ENCODE measurements at places on chromosomes 3 and 15.
A peak's percentile ranks its signal among the peaks of the same experiment; 100 is the strongest.

DNA sequence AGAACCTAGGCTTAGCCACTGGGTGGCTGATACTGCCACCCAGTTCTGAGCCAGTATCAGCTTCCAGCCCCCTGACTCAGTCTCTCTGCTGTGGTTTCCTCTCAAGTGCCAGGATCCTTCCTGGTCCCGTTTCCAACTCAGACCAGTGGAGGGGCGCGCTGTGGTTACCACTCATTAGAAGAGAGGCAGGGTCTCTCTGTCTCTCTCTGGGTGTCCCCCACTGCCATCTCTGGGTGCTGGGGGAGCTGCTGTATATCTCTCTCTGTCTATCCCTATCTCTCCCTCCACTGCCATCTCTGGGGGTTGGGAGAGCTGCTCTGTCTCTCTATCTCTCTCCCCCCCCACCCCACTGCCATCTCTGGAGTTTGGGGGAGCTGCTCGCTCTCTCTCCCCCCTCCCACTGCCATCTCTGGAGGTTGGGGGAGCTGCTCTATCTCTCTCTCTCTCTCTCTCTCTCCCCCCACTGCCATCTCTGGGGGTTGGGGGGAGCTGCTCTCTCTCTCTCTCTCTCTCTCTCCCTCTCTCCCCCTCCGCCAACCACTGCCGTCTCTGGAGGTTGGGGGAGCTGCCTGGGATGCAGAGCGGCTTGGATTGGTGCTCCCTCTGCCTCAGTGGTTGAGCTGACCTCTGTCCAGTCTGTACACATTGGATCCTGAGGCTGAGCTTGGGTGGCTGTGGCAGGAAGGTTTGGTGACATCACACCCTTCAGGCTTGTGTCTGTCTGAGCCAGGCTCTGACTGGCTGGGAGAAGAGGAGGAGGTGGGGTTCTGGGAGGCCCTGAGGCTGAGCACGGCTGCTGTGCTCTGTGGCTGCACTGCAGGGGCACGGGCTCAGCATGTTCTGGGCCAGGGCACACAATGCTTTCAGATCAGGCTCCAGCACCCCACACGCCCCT is 98.9 kb downstream of the APBA2 start:
- no peaks in the 10 kb centered on the region for H3K4me1 ChIP-seq
- no peaks in the 10 kb centered on the region for H3K36me3 ChIP-seq
- no peaks in the 10 kb centered on the region for H3K27me3 ChIP-seq

DNA sequence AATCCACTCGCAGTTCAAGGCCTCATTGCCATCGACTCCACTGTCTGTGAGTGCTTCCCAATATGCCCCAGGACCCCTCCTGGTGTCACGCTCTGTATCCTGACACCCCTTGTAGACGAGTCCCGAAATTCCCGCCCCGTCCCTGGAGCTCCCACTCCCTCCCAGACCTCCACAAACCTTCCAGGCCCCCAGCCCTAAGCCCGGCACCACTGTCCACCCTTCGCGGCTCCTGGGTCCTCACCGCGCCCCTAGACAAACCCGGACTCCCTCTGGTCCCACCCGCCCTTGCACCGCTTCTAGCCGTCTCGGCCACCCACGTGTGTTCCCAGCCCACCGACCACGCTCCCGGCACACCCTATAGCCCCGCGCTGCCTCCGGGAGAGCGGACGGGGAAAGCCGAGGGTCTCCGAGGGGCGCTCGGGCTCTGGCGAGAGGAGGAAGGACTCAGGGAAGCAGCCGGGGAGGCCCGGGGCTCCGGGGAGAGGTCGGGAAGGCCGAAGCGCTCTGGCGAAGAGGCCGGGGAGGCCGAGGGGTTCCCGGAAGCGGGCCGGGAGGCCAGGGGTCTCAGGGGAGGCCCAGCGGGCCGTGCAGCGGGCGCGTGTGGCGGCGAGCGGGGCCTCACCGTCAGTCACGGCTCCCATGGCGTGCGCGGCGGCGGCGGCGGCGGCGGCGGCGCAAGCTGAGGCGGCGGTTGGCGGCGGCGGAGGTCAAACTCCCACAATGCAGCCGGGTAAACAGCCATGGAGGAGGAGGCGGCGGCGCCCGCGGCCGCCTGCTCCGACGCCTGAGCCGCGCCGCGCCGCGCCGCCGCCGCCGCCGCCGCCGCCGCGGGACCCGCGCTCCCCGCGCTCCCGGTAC is at the start of the genes ATXN7 and THOC7:
ATXN7 (plus strand) TSS at position 718 of the 858 bp plus-strand sequence. CDS start 48,732 bp downstream, outside the sequence.
THOC7 (minus strand) TSS at position 656 of the 858 bp plus-strand sequence; CDS start at position 641, 15 bp downstream.
- no peak for DNase-seq
- no peaks in the 10 kb centered on the region for H3K36me3 ChIP-seq
- peaks cover 4% of the 10 kb centered on the region for H3K4me1 ChIP-seq
- H3K27ac ChIP-seq, result no peak within 1 kb of the TSS
- peak within 1 kb of the TSS; percentile 94 for H3K4me3 ChIP-seq

DNA sequence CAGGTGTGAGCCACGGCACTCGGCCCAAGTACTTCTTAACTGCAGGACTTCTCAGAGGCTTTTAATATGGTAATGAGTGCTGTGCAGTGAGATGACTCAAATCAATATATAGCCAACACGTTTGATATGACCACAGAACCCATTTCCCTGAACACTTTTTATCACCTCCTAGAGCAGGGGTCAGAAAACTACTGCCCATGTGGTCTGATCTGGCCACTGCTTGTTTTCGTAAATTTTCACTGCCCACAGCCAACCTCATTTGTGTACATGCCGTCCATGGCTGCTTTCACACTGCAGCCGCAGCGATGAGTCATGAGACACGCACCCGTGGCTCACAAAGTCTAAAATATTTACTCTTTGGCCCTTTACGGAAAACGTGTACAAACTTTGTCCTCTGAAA is 179.2 kb downstream of the RORA start:
- H3K4me1 ChIP-seq, result 0 out of 2 replicates have a peak, but pooled peaks cover 1% of the 10 kb centered on the region
- no peaks in the 10 kb centered on the region for H3K36me3 ChIP-seq
- no peaks in the 10 kb centered on the region for H3K27me3 ChIP-seq

DNA sequence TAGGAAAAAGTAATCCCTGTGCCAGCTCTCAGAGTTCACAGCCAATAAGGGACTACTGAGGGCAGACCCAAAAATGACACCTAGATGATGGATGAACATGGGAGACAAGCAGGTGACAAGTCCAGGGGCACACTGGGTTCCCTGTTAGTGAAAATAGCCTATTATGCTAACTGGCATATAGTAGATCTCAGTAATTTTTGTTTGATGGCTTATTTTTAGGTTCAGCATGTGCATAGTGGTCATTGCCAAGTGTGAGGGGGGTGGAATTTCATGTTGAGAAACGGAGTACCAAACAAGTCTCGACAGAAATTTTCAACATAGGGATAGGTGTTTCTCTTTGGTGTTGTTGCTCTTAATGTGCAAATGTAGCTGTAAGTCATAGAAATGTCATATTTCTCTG is 6.4 kb upstream of the ITGB5 start:
- no peaks in the 10 kb centered on the region for H3K27me3 ChIP-seq
- no peak overlapping the region for H3K4me3 ChIP-seq
- H3K27ac ChIP-seq, result no peak overlapping the region
- DNase-seq, result no peak

GRCh38 chr3:107235928-107236315 is 141.3 kb upstream of the CCDC54 start:
- no peak overlapping the region for H3K27ac ChIP-seq
- H3K4me1 ChIP-seq, result no peaks in the 10 kb centered on the region
- no peaks in the 10 kb centered on the region for H3K36me3 ChIP-seq
- no peak overlapping the region for H3K4me3 ChIP-seq
- peak; percentile 37 for DNase-seq
- H3K27me3 ChIP-seq, result no peaks in the 10 kb centered on the region

DNA sequence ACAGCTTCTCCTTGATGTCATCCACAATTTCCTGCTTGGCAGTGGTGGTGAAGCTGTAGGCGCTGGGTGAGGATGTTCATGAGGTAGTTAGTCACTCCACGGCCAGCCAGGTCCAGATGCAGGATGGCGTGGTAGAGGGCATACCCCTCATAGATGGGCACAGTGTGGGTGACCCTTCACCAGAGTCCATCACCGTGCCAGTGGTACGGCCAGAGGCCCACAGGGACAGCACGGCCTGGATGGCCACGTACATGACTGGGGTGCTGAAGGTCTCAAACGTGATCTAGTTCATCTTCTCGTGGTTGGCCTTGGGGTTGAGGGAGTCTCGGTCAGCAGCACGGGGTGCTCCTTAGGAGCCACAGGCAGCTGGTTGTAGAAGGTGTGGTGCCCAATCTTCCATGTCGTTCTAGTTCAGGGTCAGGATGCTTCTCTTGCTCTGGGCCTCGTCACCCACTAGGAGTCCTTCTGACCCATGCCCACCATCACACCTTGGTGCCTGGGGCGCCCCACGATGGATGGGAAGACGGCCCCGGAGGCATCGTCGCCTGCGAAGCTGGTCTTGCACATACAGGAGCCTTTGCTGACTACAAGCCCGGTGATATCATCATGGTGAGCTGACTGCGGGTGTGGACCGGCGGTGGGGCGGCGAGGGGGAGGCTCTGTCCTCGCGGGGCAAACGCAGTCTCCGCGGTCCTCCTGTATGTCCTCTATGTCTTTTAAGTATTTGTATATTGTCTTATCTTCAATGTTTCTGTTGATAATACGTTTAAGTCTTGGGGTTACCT is 1119.0 kb downstream of the NAALADL2 start:
- no peak for DNase-seq
- no peaks in the 10 kb centered on the region for H3K4me1 ChIP-seq
- no peak overlapping the region for H3K27ac ChIP-seq
- H3K4me3 ChIP-seq, result no peak overlapping the region
- no peaks in the 10 kb centered on the region for H3K36me3 ChIP-seq

DNA sequence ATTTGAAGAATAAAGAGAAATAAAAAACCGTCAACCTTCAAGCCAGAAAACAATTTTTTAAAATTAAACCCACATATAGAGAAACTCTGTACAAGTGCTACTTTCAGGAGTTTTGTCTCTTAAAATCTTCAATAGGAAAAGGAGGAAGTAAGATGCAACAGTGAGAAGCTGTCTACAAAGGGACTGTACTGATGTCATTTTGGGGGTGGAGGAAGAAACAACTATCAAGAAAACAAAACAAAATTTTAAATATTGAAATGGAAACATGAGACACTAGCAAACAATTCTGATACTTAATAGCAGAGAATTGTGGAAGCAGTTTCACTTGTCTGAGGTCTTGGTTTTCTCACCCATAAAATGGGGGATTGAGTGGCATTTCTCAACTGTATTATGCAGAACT is 84.4 kb downstream of the SLMAP start:
- no peak for DNase-seq
- H3K4me1 ChIP-seq, result no peaks in the 10 kb centered on the region
- H3K27me3 ChIP-seq, result no peaks in the 10 kb centered on the region
- no peaks in the 10 kb centered on the region for H3K36me3 ChIP-seq
- H3K27ac ChIP-seq, result no peak overlapping the region

DNA sequence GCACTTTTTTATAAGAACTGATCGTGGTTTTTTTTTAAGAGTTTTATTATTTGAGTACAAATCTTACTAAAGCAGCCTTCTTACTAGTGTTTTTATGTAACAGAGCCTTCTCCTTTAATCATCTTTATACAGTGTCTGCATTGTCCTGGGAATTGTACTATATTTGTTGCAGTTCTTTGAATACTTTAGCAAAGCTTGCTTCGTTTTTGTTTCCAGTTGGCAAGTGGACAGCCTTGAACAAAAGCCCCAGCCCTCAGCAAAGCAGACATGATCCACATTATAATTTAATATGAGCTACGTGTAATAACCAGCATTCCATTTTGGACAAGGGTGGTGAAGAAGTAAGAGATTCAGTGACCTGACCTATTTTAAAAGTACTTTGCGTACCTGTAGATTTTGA is 112.2 kb upstream of the FLNB start:
- no peaks in the 10 kb centered on the region for H3K36me3 ChIP-seq
- no peaks in the 10 kb centered on the region for H3K4me1 ChIP-seq
- DNase-seq, result no peak
- no peaks in the 10 kb centered on the region for H3K27me3 ChIP-seq
- no peak overlapping the region for H3K4me3 ChIP-seq

DNA sequence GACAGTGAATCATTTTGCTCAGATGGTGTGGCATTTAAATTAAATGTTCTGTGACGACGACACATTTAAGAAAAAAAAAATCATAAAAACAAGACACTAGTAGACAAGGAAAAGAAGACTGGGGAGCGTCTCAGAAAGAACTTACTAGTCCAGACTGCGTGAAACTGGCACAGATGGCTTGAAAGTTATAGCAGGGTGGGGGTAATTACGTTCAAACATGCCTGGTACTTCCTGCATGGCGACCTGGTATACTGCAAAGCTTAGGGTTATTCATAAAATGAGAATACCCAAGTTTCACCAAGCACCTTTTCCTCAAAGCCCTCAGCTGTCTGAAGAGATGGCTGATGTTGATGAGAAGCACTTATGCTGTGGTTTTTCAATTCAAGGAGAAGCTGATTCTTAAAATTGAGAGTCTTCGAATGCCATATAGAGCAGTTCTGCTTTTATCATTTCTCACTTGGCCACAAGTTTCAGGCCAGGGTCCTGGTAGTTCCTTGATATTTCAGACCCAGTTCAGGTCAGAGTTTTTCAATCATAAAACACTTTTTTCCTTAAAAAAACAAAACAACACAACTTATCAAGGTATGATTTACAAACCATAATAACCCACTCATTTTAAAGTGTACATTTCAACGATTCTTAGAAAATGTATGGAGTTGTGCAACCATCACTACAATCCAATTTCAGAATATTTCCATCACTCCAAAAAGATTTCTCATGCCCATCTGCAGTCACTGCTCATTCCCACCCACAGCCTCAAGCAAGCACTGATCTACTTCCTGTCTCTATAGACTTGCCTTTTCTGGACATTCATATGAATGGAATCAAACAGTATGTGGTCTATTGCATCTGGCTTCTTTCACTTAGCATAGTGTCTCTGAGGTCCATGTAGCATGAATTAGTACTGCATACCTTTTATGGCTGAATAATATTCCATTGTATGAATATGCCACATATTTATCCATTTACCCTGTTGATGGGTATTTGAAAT is 24.7 kb downstream of the PCOLCE2 start:
- DNase-seq, result no peak
- H3K4me3 ChIP-seq, result no peak overlapping the region
- H3K36me3 ChIP-seq, result no peaks in the 10 kb centered on the region
- H3K27ac ChIP-seq, result no peak overlapping the region

DNA sequence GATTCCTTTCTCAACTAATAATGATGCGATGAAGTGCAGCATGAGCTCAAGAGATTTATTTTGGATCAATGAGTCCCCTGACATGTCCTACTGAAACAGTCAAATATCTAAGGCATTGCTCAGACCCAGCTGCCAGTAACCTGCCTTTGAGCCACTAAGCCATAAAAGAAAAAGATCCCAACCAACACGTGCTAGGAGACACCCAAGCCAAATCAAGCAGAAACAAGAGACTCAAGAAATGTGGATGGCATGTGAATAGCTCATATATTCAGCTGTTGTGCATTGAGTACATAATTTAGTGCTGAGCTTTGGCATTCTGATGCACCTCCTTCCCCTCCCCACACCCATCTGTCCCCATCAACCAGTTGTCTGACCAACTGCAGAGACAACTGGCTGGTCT is 29.2 kb downstream of the GJD2 start:
- H3K4me1 ChIP-seq, result peaks cover 5% of the 10 kb centered on the region
- H3K27ac ChIP-seq, result no peak overlapping the region
- no peaks in the 10 kb centered on the region for H3K27me3 ChIP-seq
- no peaks in the 10 kb centered on the region for H3K36me3 ChIP-seq
- no peak for DNase-seq
- no peak overlapping the region for H3K4me3 ChIP-seq

DNA sequence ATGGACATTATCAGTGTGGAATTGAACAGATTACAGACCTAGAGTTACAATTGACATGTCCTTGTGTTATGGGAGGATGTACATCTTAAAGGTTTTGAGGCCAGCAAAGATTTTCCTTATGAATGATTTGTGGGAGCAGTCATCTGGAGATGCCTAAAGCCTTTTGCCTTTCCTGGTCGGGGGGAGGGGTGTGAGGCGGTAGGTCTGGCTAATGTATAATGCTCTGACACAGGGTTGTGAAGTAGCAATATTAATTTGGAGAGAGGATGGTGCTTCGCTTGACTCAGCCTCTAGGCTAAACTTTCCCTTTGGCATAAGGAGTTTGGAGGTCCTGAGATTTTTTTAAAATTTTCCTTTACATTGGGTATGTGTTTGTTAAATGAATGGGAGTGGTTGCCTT is 23.3 kb downstream of the FBXO22 start:
- no peaks in the 10 kb centered on the region for H3K4me1 ChIP-seq
- peaks cover 6% of the 10 kb centered on the region for H3K36me3 ChIP-seq
- no peak overlapping the region for H3K27ac ChIP-seq
